Cortex of kidney (tissue), 1 donor: ENCODE measurements at places on chromosomes 6 and 20.

DNA sequence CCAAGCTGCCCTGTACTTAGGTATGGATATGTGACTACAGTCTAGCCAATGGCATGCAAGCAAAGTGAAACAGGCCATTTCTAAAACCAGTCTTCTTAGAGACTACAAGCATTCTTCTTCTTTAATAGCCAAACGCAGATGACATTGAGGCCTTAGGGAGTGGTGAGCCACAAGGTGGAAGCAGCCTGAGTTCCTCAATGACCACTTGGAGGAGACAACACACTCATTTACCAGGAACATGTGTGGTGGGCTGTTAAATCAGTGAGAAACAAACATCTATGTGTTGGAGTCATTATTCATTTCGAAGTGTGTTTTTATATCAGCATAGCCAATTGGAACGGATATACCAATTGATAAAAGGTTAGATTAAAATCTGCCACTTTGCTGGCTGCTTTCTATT lies 122.0 kb downstream of the GFRAL start:
- no peak for DNase-seq

DNA sequence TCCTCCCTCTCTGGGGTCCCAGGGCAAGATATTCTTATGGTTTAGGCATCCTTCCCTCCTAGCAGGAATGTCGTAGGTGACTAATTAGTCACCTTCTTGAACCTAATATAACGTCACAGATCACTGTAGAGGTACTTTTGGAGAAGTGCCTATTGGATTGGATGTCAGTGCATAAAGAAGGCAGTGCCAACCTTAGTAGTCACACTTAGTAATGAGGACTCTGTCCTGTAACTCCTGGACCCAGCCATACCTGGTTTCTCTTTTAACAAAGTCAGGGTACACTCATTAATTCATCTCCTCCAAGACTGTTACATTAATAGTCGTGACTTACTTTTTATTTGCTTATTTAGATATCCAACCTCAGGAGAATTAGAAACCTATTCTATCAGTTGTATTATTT lies 20.0 kb downstream of the VTA1 start:
- no peak for DNase-seq

DNA sequence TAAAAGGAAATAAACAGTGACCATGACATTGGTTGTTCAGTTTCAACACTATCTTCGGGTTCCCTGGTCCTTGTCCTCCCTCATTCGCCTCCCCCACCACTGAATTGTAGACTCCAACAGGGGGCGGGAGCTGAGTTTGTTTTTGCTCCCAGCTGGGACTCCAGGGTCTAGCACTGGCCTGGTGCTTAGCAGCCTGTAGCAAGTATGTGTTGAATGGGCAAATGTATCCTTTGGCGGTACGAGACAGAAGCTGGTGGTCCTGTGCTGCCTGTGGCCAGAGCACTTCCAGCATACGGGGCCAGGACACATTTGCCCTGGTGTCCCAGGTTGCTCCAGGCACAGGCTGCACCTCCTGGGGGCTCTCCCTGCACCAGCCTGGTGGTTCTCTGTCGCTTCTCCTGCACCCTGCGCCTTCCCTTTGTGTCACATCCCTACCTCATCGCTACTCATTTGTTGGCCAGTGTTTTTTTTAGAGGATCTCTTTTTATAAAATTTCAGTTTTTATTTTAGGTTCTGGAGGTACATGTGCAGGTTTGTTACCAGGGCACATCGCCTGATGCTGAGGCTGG lies 40.1 kb downstream of the PHACTR3 start:
- no peak for DNase-seq

GRCh38 chr6:118467181-118467580 lies 80.9 kb upstream of the PLN start:
- DNase-seq = no peak

- DNase-seq = no peak
These were observed 314.3 kb upstream of the NT5E start for GRCh38 chr6:85135376-85136094.

- no peak for DNase-seq
These were observed 45.6 kb downstream of the DUSP22 start for GRCh38 chr6:337805-338368.

DNA sequence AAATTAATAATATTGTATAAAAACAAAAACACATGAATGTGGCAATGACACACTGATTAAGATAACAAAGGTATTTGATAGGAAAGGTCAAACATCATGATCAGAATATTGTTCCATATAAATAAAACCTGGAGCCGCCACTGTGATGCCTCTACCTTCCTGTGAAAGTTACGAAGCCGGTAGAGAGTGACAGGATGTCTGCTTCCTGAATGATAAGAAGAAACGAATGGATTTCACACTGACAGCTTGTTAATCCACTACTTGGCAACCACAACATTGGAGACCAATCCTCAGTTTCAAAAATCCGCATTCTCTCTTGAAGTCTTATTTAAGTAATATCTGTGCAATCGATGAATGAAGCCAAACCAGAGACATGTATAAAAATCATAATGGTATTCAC lies 315.1 kb downstream of the HDGFL1 start:
- no peak for DNase-seq

DNA sequence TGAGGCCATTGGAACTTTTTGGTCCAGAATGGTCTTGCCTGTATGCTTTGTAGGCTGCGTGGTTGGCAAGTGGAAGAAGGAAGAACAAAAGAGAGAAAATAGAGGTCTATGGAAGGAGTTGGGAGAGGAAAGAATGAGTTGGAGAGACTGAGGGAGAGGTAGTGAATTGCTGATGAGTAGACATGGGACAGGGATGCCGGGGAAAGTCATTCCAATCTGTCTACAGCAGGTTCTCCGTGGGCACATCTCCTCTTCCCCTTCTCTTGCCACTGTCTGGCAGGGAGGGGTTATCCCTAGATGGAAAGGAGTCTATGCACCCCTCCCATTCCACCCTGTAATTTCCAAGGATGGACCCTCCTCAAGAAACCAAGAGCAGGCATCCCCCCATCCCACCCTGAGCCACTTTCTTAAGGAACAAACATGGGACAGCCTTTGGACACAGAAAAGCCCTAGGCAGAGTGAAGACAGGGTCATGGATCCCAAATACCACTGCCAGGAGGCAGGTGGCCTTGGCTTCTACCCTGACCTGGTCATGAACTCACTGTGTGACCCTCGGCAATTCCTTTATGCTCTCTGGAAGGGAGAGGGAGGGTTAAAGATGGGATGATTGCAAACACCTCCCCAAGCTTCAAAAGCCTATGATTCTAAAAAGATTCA lies 196.9 kb downstream of the LRFN2 start:
- no peak for DNase-seq

GRCh38 chr6:13427316-13427715 lies 60.1 kb downstream of the GFOD1 start:
- no peak for DNase-seq

DNA sequence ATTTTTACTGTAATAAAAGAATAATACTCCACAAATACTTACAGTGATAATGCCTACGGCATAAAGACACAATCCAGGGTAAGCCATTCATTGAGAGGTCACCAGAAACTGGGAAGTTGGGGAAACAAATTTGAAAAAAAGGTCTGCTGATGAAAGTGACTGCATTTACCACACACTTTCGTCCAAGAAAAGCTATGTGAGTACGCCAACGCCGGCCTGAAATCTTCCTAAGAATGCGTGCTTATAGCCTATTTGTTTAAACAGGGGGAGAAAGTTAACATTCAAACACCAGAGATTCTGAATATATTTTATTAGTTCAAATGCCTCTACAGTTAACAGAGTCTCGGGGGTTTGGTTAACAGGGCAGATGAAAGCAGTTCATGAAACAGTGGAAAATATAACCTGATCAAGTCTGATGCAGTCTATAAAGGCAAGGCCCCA lies 657 bp upstream of the LTV1 start:
- no peak for DNase-seq

DNA sequence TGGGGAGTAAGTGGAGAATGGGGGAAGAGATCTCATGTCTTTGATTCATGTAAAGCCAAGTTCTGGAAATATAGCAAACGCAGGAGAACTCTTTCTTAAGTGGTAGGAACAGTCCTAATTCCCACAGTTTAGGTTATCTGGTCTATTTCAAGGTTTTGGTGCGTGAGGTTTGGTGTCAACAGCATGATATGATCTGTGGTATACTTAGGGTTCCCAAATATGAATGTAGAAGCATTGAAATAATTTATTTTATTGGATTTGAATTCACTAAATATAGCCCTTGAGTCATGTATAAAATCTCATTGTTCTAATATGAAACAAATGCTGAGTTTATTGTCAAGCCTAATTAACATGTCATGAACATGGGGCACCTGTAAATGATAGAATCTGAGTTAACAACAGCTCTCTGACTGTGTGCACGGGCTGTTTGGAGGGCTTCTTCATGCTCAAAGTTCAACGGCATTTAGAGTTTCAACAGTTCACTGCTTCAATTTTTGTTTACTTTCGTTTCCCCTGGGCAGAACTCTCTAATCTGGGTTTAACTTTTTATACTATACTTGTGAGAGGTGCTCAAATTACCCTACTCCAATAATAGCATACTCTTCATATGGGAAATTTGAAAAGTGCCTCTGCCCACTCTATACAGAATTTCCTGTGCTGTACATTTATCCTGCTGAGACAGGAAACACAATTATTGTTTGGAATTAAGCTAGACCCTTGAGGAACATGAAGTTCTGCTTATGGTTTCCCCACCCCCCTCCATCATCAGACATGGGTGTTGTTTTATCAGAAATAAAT lies 236.3 kb upstream of the ZNF217 start:
- DNase-seq = no peak
